ENCODE measurements at places on chromosomes 7 and 10. TPM values are rescaled to one million over a fixed set of nuclear protein-coding genes. Genes with fewer than 3 reads are reported as not detected.

- H3K36me3 ChIP-seq: 0 out of 2 replicates have a peak, but pooled peaks cover 4% of the 10 kb centered on the region
- DNase-seq: no peak
- no peak overlapping the region for H3K4me3 ChIP-seq
- H3K4me1 ChIP-seq: peaks cover 4% of the 10 kb centered on the region
- H3K27me3 ChIP-seq: no peaks in the 10 kb centered on the region
Measured at GRCh38 chr7:132825222-132825621, 249.0 kb upstream of the PLXNA4 start.

DNA sequence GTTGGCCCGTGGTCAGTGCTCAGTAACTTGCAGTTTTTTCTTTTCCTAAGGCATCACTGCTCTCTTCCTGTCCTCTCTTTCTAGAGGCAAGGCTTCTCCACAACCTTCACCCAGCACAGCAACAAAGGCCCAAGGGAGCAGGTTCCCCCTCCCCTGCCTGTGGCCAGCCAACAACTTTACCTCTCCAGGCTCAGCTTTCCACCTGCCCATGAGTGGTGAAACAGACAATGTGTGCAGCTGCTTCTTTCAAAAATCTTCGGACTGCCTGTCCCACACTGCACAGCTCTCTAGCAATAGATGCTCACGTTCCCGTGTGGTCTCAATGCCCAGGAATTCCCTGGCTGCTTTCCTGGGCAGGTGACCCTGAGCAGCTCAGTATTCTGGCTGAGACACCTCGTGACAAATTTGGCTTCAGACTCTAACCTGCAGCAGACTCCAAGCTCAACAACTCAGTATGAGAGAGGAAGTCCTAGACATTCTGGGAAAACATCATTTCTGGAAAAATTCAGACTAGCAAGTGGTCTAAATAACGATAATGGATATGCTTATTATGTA, 28.9 kb upstream of the TMEM72 start:
- H3K4me3 ChIP-seq: no peak overlapping the region
- DNase-seq: no peak
- H3K36me3 ChIP-seq: no peaks in the 10 kb centered on the region
- H3K27me3 ChIP-seq: no peaks in the 10 kb centered on the region
- no peak overlapping the region for H3K27ac ChIP-seq
- H3K4me1 ChIP-seq: no peaks in the 10 kb centered on the region

DNA sequence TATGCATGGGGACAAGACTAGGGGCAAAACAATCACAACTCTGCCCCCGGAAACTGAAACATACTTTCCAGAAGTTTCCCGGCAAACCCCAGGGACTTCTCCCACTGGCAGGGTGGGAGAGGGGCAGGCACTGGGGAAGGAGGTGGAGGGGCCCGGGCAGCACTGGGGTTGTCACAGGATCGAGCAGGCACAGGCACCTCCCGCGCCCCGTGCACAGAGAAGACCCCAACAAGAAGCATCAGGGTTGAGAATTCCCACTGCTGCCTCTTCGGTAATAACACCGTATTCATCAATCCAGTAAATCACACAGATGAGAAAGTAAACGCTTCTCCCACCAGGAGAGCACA, 490.5 kb downstream of the PTPRN2 start:
- no peaks in the 10 kb centered on the region for H3K4me1 ChIP-seq
- peaks cover 3% of the 10 kb centered on the region for H3K36me3 ChIP-seq
- no peak overlapping the region for H3K4me3 ChIP-seq
- no peaks in the 10 kb centered on the region for H3K27me3 ChIP-seq
- DNase-seq: no peak
- H3K27ac ChIP-seq: no peak overlapping the region

- peaks cover 13% of the 10 kb centered on the region for H3K36me3 ChIP-seq
- H3K4me3 ChIP-seq: no peak overlapping the region
- no peaks in the 10 kb centered on the region for H3K27me3 ChIP-seq
- H3K27ac ChIP-seq: no peak overlapping the region
Measured at GRCh38 chr10:117334066-117334465, 41.2 kb downstream of the PDZD8 start.

GRCh38 chr7:130084037-130084875, 13.9 kb downstream of the KLHDC10 start:
- H3K36me3 ChIP-seq: peaks cover 5% of the 10 kb centered on the region
- H3K4me1 ChIP-seq: no peaks in the 10 kb centered on the region
- H3K27ac ChIP-seq: no peak overlapping the region
- no peaks in the 10 kb centered on the region for H3K27me3 ChIP-seq
- DNase-seq: no peak

DNA sequence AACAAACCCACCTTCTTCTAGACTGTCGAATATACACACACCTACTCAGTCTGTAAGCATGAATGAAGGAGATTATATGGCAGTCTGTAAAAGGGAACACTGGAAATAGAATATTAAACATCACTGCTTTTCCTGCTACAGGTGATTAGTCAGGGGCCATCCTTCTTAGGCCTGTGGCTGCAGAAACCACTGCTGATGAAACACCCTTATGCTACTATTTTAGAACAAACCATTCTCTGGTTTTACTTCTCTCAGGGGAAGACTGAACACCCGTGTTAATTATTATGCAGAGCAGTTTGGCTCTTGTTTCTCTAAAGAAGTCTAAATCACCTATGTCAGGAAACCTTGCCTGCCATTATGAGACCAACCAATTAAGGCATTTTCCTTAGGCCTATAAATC, 351.1 kb upstream of the KLF6 start:
- H3K27ac ChIP-seq: no peak overlapping the region
- DNase-seq: no peak
- H3K4me1 ChIP-seq: no peaks in the 10 kb centered on the region
- H3K4me3 ChIP-seq: no peak overlapping the region
- H3K36me3 ChIP-seq: peaks cover 7% of the 10 kb centered on the region

ACBD5 gene
- total RNA-seq: 14.2 TPM

AKR1B15 gene
- not detected for total RNA-seq

DNA sequence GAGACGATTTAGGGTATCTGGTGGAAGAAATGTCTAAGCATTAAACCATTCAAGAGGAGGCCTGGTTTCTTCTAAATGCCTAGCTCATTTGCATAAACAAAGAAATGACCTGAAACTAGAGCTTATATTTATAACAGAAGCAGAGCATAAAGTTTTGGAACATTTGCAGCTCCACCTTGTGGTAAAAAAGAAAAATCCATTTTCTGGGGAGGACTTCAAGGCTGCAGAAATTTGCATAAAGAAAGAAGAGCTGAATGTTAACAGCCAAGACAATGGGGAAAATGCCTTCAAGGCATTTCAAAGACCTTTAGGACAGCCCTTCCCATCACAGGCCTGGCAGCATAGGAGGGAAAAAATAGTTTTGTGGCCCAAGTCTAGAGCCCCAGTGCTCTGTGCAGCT, 362.0 kb downstream of the ZNF248 start:
- DNase-seq: no peak
- no peak overlapping the region for H3K4me3 ChIP-seq
- peaks cover 23% of the 10 kb centered on the region for H3K36me3 ChIP-seq
- H3K4me1 ChIP-seq: no peaks in the 10 kb centered on the region
- H3K27me3 ChIP-seq: no peaks in the 10 kb centered on the region
- no peak overlapping the region for H3K27ac ChIP-seq

FERD3L gene
- not detected for total RNA-seq

- no peaks in the 10 kb centered on the region for H3K27me3 ChIP-seq
- peaks cover 44% of the 10 kb centered on the region for H3K36me3 ChIP-seq
- no peak for DNase-seq
- H3K4me3 ChIP-seq: no peak overlapping the region
Measured at GRCh38 chr7:107972075-107972482, 30.9 kb downstream of the LAMB1 start.

DNA sequence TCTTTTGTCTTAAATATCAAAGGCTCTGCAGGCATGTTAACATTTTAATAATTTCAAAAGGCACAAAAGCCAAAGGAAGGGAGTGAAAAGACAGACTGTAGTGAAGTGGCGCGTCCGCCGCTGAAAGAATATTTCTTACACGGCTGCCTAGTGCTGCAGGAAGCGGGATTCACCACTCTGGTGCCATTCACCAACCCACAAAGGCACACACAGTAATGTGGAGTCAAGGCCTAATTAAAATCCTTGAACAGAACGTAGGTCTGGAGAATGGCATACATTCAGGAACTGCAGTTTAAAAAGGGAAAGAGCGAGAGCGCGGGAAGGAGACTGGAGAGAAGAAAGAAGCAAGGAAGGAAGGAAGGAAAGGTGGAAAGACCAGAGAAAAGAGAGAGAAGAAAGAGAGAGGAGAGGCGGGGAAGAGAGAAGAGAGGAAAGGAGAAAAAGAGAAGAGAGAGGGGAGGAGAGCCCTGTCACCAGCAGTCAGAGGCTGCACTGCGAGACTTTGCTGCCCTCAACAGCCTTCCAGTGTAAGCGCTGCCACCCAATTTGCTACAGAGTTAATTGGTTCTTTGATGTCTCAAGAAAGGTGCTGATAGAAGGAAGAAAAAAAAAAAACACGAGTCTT, 554.0 kb downstream of the MDFIC start:
- H3K27ac ChIP-seq: no peak overlapping the region
- H3K4me1 ChIP-seq: no peaks in the 10 kb centered on the region
- peak; percentile 56 for DNase-seq
- H3K4me3 ChIP-seq: peak overlapping the region; percentile 21
- no peaks in the 10 kb centered on the region for H3K27me3 ChIP-seq

MOGAT3 gene
- total RNA-seq: 0.15 TPM

DNA sequence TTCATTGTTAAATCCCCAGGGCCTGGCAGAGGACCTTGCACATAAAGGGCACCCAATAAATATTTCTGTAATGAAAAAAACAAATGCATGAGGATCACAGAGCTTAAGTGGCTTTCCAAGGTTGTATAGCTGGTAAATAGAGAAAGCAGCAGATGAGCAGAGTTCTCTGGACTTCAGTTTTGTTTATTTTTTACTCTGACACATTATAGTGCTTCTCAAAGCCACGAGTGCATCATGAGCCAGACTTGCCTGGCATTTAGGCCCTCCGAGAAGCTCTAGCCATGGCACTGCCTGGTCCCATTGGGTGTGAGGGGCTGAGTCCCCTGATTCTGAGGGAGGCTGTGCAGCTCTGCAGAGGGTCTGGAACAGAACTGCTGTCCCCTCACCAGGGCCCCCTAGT, 87.2 kb upstream of the ZNF32 start:
- no peaks in the 10 kb centered on the region for H3K27me3 ChIP-seq
- H3K36me3 ChIP-seq: no peaks in the 10 kb centered on the region
- H3K4me3 ChIP-seq: no peak overlapping the region
- H3K4me1 ChIP-seq: no peaks in the 10 kb centered on the region

Measured in H9 (cell line).